Inflammatory macrophage treated with lipopolysaccharide for 1 hour (primary cell): ENCODE measurements at places on chromosomes 7 and 10.
A peak's percentile ranks its signal among the peaks of the same experiment; 100 is the strongest.

- DNase-seq = no peak
Measured at GRCh38 chr10:94216201-94216600, 146.5 kb downstream of the NOC3L start.

DNA sequence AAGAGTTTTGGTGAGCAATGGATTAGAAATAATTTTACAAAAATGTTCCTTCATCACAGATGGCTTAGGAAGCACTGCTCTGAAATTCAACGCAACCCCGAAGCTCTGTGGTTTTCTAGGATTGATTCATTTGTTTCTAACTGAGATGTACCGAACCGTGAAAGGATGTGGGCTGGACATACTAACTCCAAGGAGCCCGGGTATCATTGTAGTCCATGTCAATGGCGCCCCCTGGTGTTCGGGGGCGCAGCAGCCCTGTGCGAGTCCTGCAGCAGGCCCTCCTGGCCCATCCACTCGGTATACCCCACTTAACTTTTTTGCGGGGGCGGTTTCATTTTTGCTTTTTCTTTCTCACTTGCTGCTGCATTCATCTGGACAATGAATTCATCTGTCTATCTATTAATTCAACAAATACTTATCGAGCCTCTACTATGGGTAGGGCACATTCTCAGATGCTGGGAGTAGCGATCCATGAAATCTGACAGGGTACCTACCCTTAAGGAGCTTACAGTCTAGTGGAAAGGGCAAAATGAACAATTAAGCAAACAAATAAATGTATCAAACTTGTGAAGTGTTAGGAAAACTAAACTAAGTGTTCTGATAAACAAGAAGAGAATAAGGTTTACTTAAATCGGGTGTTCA lies 25.2 kb upstream of the ITPRID1 start:
- DNase-seq = peak; percentile 20

DNA sequence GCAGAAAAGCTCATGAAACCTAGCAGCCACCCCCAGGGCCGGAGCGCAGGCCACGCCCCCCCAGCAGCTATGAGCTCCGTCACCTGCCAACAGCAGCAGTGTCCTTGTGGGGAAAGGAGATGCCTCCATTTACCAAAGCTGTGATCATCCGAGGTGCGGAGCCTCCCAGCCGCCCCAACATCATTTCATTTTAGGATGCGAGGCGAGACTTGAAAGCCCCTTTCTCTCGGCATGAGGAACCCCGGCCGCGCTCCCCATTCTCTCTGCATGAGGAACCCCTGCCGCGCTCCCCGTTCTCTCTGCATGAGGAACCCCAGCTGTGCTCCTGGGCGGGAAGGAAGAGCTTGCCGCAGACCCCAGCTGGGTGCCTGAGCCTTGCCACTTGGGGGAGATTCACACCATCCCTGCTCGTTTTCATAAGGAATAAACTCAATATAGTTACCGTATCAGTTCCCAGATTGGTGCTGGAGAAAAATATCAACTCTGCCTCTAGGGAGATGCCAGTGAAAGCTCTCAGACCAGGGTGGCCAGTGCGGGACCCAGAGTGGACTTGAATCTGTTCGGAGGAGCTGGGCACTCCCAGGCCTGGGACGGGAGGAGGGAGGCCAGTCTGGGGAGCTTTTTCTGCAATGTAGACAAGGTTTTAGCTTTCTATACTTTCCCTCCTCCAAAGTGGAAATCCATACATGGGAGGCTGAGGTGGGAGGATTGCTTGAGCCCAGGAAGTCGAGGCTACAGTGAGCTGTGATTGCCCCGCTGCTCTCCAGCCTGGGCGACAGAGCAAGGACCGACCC lies 35.0 kb downstream of the JAKMIP3 start:
- no peak for DNase-seq

GRCh38 chr10:120580918-120581895 lies 124.2 kb downstream of the PLPP4 start:
- no peak for DNase-seq

DNA sequence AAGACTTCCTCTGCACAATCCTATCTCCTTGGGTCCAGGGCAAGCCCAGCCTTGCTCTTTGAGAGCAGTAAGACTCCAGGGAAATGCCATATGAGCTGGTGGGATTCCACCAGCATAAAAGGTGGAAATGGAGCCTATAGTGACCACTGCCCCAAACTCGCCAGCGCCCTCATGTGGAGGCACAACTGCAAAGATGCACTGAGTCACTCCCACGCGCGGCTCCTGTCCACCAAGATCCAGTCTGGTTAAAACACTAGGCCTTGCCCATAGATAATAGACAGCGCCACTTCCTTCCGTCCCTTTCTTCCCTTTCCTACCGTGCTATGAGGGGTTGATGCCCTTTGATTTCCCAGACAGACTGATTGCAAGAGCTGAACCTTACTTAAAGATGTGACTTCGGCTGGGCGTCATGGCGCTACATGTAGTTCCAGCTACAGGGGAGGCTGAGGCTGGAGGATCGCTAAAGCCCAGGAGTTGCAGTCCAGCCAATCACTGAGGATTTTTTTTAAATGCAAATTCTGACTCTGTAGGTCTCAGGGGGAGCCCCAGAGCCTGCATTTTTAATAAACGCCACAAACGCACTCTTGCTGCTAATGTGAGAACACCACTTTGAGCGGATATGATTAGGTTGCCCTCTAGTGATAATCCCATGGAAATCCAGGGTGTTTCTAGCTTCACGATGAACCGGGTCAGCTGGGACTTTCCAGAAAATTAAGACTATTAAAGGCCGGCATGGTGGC lies 136.5 kb downstream of the EPC1 start:
- DNase-seq = peak; percentile 67

DNA sequence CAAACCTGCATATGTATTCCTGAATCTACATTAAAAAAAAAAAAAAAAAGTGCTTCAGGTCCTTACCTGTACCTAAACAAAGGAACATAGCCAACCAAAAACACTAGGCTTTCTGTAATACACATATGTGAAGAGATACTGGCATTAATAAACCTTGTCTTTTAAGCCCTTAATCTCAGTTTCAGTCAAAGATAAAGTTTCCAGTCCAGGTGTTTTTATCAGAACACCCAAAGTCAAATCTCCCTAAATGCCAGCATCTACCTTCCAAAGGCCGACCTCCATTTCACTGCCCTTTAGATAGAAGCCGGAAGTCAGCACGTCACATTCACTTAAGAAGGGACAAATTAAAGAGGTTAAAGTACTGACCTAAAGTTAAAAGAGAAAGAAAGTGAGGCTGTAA lies 79.8 kb upstream of the NEBL start:
- DNase-seq = no peak

DNA sequence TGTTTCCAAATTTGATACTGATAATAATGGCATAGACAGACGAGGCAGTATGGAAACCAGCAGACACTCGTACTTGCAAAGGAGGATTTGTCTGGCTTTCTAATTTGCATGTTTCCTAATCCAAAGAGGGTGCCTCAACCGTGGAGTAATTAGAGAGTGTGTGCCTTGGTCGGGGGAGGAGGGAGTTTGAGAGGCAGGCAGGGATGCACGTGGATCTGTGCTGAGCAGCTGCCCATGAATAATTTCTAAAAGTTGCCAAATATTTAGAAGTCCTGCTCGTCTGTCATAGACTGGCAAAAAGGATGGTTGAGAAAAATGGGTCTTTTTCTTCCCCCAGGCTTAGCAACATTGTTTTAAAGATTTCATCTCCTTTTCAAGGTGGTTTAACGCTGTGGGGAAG lies 69.4 kb downstream of the PTPRE start:
- DNase-seq = peak; percentile 67

- no peak for DNase-seq
Measured at GRCh38 chr7:27897441-27897847, 157.5 kb downstream of the TAX1BP1 start.

DNA sequence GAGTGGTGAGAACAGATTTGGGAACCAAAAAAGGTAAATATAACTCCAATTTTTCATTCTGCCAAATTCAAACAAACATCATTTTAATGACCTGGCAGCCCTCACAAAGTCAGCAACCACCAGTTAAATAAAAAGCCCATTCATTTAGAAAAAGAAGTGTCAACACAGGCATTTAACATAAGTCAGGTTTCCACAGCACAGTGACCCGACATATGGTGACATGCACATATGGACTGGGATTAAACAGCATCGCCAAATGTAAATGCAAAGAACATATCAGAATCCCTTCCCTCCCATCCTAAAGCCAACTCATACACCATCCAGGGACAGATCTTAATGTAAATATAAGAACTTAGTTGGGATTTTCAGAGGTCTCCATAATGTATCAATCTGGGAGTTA lies 293.2 kb downstream of the FGFR2 start:
- no peak for DNase-seq

DNA sequence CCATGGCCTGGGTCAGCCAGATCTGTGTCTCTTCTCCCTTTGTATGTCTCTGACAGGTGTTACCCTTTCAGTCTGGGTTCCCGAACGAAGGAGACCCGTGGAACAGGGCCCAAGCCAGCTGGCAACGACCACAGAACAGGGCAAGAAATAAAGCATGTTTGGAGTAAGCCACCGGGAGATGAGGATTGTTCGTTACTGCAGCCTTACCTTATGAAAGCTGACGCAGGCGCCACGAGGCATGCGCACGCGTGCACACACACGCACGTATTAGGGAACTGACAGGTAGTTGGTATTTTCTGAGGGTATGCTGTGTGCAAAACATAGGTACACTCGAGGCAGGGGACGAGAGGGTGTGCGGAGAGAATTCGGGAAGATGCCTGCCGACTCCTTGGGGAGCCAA lies 46.4 kb upstream of the ENO4 start:
- DNase-seq = no peak

- no peak for DNase-seq
Measured at GRCh38 chr10:30383356-30383755, 34.3 kb upstream of the MTPAP start.

GRCh38 chr7:25951414-25952260 lies 200.4 kb upstream of the NFE2L3 start:
- DNase-seq = peak; percentile 7

- DNase-seq = peak; percentile 72
Measured at GRCh38 chr7:133434246-133434865, 181.5 kb downstream of the EXOC4 start.

DNA sequence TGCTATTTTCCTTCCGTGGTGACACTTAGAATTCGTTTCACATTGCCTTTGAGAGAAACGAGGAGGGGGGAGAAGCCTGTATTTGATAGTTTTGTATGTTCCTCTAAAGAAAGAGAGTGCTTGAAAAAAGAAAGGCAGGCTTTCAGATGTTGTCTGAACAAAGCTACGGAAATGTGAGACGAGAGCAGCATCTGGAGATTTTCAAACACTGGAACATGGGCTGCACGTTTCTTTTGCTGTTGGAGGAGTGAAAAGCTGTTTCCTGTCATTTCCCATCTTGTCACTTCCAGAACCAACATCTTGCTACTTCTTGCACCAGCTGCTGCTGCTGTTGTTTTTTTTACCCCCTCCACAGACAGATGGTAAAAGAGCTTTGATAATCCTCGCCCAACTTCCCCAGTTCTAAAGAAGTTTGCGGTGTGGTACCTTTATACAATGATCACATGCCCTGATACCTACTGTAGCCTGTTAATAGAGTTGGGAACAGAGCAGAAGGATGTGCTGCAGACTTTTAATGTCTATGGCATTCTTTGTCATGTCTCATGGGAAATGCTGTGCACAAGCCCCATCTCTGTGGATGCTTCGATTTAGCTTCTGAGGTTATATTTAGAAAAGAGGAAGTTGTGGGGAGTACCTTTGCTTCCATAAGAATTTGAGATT lies 408.1 kb downstream of the AUTS2 start:
- no peak for DNase-seq

DNA sequence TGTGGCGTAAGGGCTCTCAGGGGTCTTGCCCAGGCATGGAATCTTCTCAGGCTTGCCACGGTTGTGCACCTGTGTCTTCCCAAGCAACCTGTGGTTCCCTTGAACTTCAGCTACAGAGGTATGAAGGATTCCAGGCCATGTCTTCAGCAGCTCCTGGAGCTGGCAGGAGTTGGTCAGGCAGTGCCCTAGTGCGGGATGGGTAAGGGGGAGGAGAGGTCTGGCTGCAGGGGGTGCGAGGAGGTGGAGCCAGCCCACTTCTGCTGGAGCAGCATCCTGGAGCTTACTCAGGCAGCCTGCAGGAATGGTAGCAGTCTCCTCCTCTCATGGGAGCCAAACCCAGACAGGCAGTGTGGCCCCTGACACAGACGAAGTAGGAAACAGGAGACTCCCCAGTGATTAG lies 3.8 kb upstream of the TRIL start:
- no peak for DNase-seq
